EH (cell line): ENCODE measurements at places on chromosomes 4 and X.

GRCh38 chr4:185257086-185257485 is 47.7 kb downstream of the SNX25 start:
- DNase-seq = no peak

GRCh38 chr4:157885811-157886210 is 287.0 kb downstream of the GASK1B start:
- no peak for DNase-seq

- peak; percentile 42 for DNase-seq
Measured at GRCh38 chrX:54494166-54494988, 1.7 kb downstream of the FGD1 start.

DNA sequence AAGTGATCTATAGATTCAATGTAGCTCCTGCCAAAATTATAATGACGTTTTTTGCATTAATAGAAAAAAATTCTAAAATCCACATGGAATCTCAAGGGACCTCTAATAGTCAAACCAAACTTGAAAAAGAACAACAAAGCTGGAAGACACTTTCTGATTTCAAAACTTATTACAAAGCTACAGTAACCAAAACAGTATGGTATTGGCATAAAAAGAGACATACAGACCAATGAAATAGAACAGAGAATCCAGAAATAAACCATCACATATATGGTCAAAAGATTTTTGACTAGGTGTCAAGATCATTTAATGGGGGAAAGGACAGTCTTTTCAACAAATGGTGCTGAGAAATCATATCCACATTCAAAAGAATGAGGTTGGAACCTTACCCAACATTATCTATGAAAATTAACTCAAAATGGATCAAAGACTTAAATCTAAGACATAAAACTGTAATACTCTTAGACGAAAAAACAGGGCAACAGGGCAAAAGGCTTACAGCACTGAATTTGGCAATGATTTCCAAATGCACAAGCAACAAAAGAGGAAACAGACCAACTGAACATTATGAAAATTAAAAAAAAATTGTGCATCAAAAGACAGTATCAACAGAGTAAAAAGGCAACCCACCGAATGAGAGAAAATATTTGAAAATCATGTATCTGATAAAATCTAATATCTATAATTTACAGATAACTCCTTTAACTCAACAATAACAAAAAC is 3.9 kb downstream of the FBXO8 start:
- DNase-seq = no peak

GRCh38 chr4:1360423-1361283 is 13.6 kb downstream of the UVSSA start:
- peak; percentile 72 for DNase-seq

GRCh38 chr4:3401436-3402171 is 40.2 kb upstream of the HGFAC start:
- DNase-seq = peak; percentile 86
